G401 (cell line): ENCODE measurements at places on chromosomes 11 and 22.

- DNase-seq = no peak
Observed at GRCh38 chr22:44819966-44820631, 67.7 kb downstream of the ARHGAP8 start.

GRCh38 chr11:14373941-14374646, 15.1 kb upstream of the RRAS2 start:
- DNase-seq = peak; percentile 82

- DNase-seq = no peak
Observed at GRCh38 chr22:37163575-37164504, 14.1 kb upstream of the IL2RB start.

DNA sequence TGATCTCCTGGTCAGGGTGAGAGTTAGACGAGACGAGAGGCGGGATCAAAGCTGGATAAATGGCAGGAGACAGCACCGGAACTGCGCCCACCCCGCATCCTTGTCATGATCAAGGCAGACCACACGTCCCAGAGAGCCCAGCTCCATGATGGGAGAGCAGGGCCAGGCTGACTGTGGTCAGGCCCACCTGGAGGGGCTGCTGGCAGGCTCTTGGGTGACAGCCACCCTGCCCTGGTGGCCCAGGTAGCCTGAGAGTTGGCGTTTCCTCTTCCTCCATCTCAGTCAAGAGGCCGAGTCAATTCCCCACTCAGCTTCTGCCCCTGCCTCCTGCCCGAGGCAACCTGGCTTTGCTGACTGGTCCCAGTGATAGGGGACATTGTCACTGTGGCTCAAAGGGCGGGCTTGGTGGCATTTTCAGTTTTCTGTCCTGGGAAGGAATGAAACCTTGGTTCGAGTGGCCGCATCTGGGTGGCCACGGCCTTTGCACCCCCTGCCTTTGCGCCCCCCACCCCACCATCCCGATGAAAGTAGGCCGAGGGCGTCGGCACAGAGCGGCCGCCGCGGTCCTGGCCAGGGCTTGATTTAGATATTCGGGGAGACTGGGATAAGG, 60.8 kb upstream of the PPARA start:
- DNase-seq = no peak

DNA sequence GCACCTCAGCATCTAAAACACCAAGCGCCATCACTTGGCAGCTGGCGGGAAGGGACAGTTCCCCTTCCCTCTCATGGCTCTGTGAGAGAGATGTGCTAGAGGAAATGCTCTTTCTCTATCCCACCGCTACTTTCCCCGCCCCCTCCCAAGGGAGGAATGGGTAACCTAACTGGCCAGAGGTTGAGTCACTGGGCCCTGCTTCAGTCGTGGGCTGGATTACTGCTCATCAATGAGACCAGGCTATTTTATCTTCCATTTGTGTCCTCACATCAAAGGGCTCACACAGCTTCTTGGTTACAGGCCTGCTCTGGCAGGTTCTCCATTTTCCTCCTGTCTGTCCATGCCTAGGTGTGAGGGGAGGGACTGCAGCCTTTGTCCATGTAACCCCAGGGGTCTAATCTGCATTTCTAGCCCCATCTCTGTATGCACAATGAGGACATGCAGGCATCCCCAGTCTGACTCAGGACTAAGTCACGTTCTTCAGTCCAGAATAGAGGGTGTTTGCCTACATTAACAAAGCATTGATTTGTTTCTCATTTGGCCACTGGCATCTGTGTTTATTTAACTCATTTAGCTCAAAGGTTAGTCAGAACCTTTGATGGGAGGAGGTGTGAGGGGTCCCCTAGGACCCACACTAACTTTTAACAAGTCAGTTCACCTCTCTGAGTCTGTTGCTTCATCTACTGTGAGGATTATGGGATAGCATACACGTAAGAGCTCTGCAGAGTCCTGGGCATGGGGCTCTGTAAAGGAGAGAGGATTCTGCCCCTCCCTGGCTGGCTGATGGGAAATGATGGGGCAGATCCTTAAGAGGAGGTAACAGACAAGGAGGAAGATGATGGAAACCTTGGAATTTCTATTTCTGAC, 99.1 kb downstream of the XRRA1 start:
- no peak for DNase-seq

DNA sequence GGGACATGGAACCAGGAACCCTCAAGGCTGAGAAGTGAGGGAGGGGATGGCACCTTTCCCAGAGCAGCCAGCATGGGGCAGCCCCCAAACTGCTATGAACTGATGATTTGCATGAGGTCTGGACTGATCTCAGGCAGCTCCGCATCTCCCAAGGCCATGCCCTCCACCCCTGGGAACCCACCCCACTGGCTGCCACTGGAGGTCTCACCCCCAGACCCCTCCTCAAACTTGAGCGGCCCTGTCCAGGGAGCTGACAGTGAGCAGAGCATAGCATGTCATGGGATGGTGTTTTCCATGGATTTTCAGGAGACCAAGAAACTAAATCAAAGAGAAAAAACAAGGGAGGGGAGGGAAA, 46.8 kb downstream of the NRXN2 start:
- DNase-seq = no peak

DNA sequence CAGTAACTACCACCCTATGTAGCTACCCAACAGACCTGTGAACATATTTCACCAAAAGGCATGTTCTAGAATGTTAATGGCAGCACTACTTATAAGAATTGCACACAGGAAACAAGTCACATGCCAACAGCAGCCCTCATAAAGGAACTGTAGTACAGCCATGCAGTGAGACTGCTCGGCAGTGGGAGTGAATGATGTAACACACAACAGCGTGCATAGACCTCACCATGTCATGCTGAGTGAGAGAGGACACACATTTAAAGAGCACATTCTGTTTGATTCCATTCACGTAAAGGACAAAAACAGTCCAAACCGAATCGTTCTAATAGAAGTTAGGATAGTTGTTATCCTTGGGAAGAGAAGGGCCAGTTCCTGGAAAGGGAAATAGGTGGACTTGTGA, 27.2 kb upstream of the KIRREL3 start:
- DNase-seq = no peak

- no peak for DNase-seq
Observed at GRCh38 chr22:25051073-25051472, 98.6 kb downstream of the KIAA1671 start.

- no peak for DNase-seq
Observed at GRCh38 chr11:1162138-1162475, 4.4 kb downstream of the MUC5AC start.

- no peak for DNase-seq
Observed at GRCh38 chr11:74370123-74370522, 28.1 kb downstream of the PGM2L1 start.

- DNase-seq = no peak
Observed at GRCh38 chr11:86627776-86628455, 44.5 kb downstream of the ME3 start.

DNA sequence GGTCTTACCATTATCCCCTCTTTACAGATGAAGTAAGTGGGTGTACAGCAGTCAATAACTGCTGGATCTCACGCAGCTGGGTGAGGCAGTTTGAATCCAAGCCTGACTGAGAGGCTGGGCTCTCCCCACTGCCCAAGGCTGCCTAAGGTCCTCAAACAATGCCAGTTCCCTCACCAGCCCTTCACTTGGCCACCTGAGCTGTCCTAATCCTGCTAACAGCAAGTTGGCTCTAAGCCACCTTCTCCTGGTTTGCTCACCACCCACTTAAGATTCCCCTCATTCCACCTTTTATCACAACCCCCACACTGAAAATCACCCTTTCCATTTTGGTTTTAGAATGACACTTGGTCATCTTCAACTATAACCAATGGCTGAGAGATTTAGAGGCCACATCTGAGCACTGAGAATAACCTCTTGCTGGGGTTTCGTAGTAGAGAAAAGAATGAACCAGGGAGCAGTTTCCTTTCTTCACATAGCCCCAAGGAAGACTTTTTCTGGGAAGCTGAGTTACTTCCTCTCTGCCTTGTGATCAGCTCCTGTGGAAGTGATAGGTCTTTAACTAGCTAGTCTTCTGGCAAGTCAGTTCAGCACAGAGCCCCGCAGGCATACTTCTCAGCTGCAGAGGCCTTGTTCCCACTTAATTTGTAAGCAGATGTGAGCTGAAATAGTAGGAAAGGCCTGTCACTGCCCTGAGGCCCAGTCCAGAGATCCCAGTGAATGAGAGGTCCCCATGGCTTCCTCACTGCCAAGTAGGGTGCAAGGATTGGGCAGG, 57.8 kb upstream of the TTC12 start:
- DNase-seq = no peak

DNA sequence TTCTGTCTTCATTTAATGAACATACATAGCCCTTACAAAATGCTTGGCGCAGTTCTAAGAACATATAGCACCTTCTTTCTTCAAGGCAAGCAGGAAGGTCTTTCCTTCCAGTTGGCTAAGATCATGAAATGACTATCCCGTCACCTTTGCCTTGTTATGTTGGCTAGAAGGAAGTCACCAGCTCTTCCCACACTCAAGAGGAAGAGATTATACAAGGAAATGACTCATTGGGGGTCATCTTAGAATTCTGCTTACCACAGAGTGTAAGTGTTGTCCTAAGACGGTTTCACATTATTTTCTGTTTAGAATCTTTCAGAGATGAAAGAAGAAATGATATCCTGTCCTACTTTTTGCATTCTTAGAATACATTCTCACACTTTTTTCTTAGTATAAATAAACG, 808.0 kb upstream of the LUZP2 start:
- DNase-seq = no peak

DNA sequence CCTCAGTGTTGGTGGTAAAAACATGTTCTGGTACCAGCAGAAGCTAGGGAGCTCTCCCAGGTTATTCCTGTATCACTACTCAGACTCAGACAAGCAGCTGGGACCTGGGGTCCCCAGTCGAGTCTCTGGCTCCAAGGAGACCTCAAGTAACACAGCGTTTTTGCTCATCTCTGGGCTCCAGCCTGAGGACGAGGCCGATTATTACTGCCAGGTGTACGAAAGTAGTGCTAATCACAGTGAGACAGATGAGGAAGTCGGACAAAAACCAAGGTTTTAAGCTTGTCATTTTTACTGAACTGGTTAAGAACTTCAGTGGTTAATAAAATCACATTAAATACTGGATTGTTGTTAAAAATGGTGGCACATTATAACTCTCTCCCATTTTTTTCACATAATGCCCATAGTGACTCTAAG, 42.6 kb upstream of the VPREB1 start:
- DNase-seq = no peak

GRCh38 chr11:131597890-131598289, 227.5 kb downstream of the NTM start:
- DNase-seq = no peak

DNA sequence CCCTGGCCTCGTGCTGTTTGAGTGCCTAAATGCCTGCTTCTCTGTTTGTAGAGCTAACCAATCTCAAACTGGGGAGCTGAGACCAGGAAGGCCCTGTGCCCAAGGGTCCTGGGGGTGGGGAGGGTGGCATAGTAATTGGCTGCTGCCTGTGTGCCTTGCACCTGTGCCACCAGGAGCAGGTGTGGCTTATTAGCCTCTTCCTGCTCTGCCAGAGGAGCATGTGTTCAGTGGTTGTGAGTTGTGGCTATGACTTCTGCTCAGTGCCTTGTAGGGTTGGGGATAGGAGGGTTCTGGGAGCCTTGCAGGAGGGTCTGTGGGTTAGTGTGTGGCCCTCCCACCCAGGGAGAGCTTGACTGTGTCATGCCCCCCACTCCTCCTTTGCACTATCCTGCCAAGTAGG, 109.2 kb downstream of the ZBTB16 start:
- no peak for DNase-seq

GRCh38 chr22:47718337-47718736, 955.9 kb downstream of the TBC1D22A start:
- no peak for DNase-seq

DNA sequence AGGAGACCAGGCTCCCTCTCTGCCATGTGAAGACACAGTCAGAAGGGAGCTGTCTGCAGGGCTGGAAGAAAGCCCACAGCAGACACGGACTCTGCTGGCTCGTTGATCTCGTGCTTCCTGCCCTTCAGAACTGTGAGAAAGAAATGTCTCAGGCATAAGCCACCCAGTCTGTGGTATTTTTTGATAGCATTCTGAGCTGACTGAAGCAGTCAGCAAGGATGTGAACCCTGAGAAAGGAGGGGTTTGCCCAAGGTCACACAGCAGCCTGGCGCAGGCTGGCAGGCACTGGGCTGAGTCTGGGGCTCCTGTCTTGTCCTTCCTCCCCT, 255.1 kb upstream of the B3GAT1 start:
- DNase-seq = no peak

DNA sequence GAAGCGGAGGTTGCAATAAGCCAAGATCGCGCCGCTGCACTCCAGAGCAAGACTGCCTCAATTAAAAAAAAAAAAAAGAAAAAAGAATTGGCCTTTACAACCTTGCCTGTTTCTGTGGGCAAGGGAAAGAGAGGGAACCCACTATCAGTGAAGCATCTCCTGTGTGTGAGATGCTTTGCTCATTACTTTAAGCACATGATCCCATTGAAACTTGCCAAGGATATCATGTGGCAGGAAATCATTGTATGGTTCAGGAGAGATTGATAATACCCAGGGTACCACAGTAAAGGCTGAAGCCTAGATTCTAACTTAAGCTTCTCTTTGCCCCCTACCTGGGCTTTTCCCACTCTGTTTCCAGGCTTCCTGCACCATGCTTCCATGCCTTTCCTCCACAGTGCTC, 3.6 kb downstream of the LDLRAD3 start:
- no peak for DNase-seq

- no peak for DNase-seq
Observed at GRCh38 chr11:8839957-8840945, 70.7 kb upstream of the AKIP1 start.

DNA sequence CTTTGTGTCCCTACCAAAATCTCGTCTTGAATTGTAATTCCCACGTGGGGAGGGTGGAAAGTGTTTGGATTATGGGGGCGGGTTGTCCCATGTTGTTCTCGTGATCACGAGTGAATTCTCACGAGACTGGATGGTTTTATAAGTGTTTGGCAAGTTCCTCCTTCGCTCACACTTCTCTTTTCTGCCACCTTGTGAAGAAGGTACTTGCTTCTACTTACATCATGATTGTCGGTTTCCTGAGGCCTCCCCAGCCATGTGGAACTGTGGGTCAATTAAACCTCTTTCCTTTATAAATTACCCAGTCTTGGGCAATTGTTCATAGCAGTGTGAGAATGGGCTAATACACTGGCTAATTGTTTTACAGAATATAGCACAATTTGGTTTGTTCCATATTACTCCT, 326.3 kb downstream of the GRM5 start:
- DNase-seq = no peak

DNA sequence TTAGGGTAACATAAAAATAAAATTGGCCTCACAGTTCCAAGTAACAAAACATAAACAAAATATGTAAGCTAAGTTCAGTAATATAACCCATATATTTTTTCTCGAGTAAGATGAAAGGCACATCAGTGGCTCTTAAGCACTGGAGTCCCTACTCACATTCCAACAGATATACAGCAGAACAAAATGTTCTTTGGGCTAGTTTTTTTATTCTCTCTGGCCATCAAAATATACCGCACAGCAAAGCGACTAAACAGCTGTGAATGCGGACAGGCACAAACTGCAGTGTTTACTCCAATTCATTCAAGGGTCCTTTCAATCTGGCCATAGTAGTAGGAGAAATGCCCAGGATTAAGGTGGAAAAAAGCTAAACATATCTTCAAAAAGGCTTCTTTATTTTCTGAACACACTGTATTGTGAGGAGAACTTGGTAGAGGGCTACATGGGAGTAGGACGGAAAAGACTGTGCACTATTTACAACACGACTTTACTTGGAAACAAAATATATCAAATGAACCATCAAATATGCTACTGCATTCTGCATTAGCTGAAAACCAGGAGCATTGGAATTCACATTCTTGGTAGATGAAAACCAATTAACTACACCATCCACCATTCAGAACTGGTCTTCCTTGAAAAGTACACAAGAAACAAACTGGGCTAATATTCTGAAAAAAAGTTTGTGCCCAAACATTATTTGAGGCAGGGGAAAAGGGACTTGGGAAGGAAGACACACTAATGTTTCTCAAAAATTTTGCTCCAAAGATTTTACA, 4.4 kb downstream of the CDON start:
- DNase-seq = no peak
